Lower lobe of right lung (tissue), 2 donors: ENCODE measurements at places on chromosomes 6 and 20. TPM values are rescaled to one million over a fixed set of nuclear protein-coding genes. Genes with fewer than 3 reads are reported as not detected.

PPP1R3G gene
- total RNA-seq: 0.41 TPM

MLIP gene
- not detected for total RNA-seq

- DNase-seq: no peak
These were observed 29.9 kb downstream of the COX4I2 start for GRCh38 chr20:31667315-31668285.

GRCh38 chr20:63064310-63064709 is 57.5 kb upstream of the BHLHE23 start:
- DNase-seq: peak; percentile 28

FABP7 gene
- not detected for total RNA-seq
